ENCODE measurements at places on chromosomes 11 and 22.
A peak's percentile ranks its signal among the peaks of the same experiment; 100 is the strongest.

DNA sequence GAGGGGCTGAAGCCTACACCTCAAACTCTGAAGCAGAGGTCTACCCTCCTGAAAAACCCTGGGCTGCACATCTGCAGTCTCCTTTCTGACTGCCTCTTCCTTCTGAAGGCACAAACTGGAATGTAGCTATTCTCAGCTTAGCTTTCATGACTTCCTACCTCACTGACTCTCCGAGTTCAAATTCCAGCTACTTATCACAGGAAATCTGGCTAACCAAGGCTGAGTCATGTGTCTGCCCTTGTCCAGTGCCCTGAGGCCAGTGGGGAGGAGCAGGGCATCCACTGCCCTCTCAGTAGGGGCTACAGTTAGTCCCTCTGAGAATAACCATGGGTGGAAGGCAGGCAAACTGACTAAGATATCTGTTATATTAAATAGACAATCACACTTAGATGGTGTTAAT, 29.2 kb downstream of the PDGFD start:
- DNase-seq, result no peak

DNA sequence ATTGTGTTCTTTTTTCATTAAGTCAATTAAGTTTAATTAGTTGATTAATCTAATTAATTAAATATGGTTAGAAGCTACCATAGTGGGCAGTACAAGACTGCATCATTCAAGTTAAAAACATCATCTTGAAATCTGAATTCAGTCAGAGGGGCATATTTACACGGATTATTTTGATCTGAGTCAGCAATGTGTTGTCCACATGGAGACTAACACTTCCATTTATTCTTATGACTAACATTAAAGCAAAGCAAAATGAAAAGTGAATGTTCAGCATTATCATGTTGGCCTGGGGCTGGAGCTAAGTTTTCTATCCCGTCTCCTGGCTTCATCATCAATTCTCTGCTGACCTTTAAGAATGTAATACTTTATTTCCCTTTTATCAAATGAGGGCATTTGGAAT, 17.3 kb downstream of the FLI1 start:
- DNase-seq, result no peak

DNA sequence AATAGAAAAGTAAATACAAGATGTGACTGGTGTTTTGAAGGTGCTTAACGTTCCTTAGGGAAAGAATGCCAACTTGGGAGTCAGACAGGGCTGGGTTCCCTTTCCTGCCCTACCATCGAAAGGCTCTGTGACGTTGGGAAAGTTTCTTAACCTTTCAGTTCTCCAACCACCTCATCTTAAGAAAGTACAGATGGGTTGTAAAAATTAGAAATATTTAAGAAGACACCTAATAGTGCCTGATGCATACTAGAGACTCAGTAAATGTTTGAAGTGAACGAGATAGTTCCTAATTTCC, 1.1 kb downstream of the GTPBP1 start:
- DNase-seq, result no peak

- no peak for DNase-seq
Observed at GRCh38 chr11:69538854-69539253, 57.4 kb downstream of the LINC01488 start.

DNA sequence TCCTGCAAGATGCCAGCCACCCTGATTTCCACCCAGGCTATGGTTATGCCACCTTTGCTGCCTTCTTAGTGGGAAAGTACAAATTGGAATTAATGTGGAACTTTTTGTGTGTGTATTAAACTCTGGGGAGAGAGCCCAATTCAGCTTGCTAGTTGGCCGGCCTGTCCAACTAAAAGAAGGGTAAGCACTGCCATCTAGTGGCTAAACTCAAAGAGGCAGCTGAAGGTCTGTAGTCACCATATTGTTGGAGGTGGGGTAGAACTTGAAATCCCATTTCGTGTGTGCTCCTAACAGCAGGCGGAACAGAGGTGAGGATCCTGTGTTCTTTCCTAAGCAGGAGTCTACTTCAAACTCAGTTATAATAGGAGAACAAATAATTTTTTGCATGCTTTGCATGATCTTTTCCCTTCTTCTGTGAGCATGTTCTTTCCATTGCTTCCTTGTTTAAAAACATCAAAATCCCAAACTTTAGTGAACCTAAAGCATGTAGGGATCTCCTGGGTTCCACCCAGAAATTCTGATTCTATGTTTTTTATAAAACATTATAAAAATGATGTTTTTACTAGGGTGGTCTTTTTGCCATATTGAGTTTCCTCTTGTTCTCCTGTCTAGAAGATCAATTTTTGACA, 138.8 kb upstream of the SORL1-AS1 start:
- DNase-seq, result peak; percentile 47

GRCh38 chr11:74593463-74593862, 1.1 kb downstream of the POLD3 start:
- DNase-seq, result no peak

- no peak for DNase-seq
Observed at GRCh38 chr11:130881475-130882137, 34.7 kb downstream of the SNX19 start.

GRCh38 chr11:122670131-122670530, 14.6 kb downstream of the UBASH3B start:
- no peak for DNase-seq

Data from activated CD4-positive, alpha-beta T cell treated with anti-CD3 and anti-CD28 coated beads for 24 hours (primary cell).